ENCODE measurements at places on chromosomes 5 and 9.

DNA sequence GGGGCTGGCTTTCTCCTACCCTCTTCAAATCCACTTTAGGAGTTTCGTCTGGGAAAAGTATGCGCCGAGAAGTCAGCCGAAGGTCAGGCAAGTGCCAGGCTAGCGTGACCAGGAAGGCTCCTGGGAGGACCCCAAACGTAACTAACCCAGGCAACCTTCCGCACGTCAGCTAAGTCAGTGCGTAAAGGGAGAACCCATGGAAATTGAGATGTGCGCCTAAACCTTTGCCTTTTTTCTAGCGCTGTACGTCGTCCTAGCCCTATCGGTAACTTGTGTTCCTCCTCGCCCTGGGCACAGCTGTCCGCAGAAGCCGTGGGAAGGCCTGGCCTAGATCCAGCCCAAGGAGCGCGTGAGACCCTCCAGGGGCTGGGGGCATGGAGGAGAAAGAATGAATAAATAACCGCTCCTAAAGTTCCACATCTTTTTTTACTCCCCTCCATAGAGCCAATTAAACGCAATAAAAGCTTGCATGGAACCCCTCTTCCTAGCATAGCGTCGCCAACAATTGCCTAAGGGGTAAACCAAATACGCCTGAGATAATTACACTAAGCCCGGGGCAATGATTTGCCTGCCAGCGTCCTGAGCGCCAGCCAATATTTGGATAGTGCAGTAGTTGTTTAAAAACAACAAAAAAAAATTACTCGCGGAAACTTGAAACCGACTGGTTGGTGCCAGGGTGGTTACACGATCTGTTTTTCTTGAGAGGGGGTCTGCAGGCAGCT lies 4.0 kb upstream of the FOXB2 start:
- DNase-seq: no peak

DNA sequence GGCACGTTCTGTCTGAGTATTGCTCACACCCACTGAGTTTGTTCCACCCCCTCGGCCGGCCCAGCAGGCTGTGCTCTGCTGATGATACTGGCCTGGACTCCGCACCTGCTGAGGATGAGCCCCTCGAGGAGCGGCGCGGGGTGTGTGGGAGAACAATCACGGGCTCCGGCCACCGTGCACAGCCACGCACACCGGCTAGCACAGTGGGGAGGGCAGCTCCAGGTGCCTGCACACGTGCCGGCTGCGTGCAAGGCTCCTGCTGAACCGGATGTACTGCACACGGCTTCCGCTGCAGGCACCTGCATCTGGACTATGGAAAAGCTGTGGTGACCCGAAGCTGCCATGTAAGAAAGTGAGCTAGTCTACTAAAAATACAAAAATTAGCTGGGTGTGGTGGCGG lies 485.2 kb upstream of the CDH9 start:
- DNase-seq: no peak

- no peak for DNase-seq
These were observed 72.5 kb upstream of the RASA1 start for GRCh38 chr5:87195104-87195591.

DNA sequence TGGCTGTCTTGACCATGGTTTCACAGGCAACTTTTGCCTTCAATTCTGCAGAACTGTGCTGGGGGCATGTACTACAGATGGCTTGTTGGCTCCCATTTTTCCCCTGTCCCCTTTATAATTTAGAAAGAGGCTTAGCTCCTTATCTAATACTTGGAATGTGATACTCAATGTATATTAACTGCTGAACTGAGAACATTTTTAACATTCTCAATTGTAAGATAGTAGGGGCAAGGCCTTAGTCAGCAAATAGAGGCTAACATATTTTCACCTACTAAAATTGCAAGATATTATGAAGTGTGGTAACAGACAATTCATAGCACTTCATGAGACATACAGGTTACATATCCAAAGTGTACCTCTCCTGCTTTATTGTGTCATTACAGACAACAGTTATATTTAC lies 118.1 kb upstream of the ZNF366 start:
- no peak for DNase-seq

- no peak for DNase-seq
These were observed 16.2 kb upstream of the ERAP1 start for GRCh38 chr5:96823900-96824380.

GRCh38 chr5:133688391-133688790 lies 76.0 kb upstream of the FSTL4 start:
- no peak for DNase-seq

DNA sequence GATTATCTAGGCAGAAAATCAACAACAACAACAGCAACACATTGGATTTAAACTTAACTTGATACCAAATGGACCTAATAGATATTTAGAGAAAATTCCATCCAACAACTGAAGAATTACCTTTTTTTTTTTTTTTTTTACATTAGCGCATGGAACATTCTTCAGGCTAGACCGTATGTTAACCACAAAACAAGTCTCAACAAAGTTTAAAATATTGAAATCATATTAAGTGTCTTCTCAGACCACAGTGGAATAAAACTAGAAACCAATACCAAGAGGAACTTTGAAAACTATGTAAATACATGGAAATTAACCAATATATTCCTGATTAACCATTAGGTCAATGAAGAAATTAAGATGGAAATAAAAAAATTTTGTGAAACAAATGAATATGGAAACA lies 315.8 kb downstream of the CSNK1G3 start:
- DNase-seq: no peak

GRCh38 chr5:61256474-61256873 lies 75.6 kb upstream of the ZSWIM6 start:
- DNase-seq: peak; percentile 79

DNA sequence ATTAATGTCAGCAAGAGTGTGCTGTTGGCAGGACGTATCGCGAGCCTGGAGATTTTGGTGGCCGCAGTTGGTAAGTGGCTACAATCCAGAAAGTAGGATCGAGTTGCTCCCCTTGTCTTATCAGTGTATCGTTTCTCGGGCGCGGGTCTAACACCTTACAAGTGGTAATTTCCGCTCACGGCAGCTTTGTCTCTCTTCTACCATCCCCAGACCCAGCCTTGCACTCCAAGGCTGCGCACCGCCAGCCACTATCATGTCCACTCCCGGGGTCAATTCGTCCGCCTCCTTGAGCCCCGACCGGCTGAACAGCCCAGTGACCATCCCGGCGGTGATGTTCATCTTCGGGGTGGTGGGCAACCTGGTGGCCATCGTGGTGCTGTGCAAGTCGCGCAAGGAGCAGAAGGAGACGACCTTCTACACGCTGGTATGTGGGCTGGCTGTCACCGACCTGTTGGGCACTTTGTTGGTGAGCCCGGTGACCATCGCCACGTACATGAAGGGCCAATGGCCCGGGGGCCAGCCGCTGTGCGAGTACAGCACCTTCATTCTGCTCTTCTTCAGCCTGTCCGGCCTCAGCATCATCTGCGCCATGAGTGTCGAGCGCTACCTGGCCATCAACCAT lies 1.1 kb downstream of the PTGER4 start:
- peak; percentile 68 for DNase-seq

Data from right cardiac atrium (tissue), 5 donors.